Stimulated activated CD4-positive, alpha-beta T cell treated with anti-CD3 and anti-CD28 coated beads, TNF-alpha, amount 100 ng/mL, for 1 hour (primary cell): ENCODE measurements at places on chromosomes 1 and 21.
A peak's percentile ranks its signal among the peaks of the same experiment; 100 is the strongest.

- DNase-seq: no peak
These were observed 10.0 kb downstream of the SLC16A4 start for GRCh38 chr1:110380672-110381283.

- peak; percentile 57 for DNase-seq
These were observed 3.2 kb downstream of the GPR3 start for GRCh38 chr1:27395441-27396195.

GRCh38 chr21:17467392-17467791 lies 45.5 kb upstream of the CXADR start:
- DNase-seq: no peak

DNA sequence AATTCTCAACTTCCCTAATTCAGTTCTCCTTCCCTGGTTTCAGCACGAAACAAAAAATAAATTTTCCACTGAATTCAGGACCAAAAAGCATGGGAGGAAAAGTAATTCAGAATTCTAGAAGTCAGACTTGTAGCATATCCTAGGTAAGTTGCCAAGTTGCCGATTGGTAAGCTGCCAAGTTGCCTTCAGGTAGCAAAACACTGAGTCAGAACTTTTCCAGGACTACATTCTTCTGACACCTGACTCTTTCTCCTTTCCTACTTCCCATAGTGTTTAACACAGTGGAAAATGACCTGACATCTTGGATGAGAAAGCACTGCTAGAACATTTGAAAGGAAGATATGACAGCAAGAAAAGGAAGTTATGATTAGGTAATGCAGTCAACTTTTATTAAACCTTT lies 322.8 kb downstream of the SPATA17 start:
- DNase-seq: no peak

DNA sequence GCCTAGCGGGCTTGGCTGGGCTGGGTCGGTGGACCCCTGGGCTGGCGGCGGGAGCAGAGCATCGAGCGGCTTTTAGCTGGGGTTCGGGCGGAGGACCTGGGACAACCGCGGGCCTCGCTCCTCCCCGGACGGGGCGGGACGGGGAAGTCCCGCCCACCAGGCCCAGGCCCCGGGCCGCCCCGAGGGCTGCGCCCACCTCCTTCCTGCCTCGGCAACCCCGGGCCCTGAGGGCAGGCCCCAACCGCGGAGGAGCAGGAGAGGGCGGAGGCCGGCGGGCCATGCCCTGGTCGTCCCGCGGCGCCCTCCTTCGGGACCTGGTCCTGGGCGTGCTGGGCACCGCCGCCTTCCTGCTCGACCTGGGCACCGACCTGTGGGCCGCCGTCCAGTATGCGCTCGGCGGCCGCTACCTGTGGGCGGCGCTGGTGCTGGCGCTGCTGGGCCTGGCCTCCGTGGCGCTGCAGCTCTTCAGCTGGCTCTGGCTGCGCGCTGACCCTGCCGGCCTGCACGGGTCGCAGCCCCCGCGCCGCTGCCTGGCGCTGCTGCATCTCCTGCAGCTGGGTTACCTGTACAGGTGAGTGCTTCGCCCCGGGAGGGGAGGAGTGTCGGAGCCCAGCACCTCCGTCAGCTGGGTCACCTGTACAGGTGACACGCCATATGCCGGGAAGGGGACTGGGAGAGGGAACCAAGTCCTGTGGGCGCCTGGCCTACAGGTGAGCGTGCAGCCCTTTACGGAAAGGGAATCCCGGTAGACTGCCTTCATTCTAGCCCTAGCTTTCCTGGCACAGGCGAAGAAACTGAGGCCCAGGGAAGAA lies at the start of gene XKR8:
Gene XKR8 (plus strand): TSS at position 182 of the 812 bp plus-strand sequence. CDS start 97 bp downstream, at position 279.
- DNase-seq: peak; percentile 78

DNA sequence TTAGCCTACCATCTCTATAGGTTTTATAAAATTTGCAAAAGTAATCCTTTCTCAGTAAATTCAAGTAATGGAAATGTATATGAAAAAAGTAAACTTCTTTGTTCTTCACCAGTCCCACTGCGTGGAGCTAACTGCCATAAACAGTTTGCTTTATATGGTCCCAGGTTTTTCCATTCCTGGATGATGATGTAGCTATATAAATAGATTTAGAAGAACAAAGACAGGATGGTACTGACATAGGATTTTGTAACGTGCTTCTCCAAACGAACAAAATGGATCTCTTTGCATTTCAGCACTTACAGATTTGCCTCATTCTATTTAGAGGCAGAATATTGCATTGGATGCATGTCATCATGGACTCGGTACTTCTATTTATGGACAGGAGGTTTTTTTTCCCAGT lies 57.3 kb downstream of the SMYD2 start:
- no peak for DNase-seq

DNA sequence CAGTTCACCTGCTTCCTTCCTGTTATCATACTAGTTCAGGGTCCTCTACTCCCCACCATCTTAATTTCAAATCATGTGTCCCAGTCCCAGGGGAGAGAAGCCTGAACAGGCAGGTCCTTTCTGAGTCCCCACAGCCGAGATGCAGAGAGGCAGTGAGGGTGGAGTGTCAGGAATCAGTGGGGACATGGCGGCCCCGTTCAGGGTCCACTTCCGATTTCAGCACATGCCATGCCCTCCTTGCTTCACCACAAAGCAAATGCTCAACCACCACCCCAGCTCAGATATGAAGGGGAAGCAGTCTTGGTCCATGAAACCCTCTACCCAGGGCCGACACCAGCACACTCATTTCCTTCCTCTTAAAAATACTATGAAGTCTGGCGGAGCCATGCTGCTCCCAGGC lies 5.2 kb upstream of the SEMA4A start:
- DNase-seq: no peak

- no peak for DNase-seq
These were observed 103.1 kb downstream of the TOMM20 start for GRCh38 chr1:235025422-235025984.

GRCh38 chr1:150976879-150977694 lies 2.5 kb upstream of the CERS2 start:
- peak; percentile 43 for DNase-seq

GRCh38 chr1:15080328-15081007 lies 73.1 kb upstream of the TMEM51 start:
- no peak for DNase-seq

DNA sequence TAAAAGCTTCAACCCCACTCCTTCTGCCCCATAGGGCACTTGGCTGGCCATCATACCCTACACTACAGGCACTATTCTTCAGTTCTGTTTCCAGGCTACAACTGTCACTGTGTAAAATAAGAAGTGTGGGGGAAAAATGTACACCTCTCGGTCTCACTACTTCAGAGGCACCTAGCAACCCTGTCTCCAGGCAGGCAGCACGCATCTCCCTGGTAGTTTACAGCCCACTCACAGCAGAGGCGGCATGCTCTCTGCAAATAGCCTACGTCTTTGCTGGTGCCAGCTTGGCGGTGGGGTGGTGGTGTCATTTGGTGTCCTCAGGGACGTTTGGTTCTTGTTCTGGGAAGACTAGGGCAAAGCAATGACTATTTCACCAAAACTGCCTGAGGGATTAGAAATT lies 48.2 kb upstream of the BTG3 start:
- DNase-seq: no peak

- no peak for DNase-seq
These were observed 97.7 kb downstream of the NEK7 start for GRCh38 chr1:198254521-198254920.

GRCh38 chr1:222420633-222421032 lies 127.3 kb downstream of the HHIPL2 start:
- peak; percentile 12 for DNase-seq

DNA sequence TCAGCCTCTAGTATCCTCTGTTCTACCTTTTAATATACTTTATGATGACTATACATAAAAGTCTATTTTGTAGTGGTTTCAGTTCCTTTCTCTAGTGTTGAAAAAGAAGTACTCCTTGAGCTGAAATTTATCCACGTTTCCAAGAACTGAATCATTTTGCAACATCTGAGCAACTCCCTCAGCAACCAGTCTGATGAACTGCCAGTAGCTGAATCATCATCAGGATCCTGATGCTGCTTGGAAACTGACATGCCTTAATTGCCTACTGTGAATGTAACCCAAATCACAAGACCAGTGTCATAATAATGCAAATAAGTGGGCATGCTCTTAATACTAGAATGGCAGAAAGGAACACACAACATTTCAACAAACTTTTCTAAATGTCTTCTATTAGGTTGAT lies 103.3 kb downstream of the CYYR1 start:
- no peak for DNase-seq

DNA sequence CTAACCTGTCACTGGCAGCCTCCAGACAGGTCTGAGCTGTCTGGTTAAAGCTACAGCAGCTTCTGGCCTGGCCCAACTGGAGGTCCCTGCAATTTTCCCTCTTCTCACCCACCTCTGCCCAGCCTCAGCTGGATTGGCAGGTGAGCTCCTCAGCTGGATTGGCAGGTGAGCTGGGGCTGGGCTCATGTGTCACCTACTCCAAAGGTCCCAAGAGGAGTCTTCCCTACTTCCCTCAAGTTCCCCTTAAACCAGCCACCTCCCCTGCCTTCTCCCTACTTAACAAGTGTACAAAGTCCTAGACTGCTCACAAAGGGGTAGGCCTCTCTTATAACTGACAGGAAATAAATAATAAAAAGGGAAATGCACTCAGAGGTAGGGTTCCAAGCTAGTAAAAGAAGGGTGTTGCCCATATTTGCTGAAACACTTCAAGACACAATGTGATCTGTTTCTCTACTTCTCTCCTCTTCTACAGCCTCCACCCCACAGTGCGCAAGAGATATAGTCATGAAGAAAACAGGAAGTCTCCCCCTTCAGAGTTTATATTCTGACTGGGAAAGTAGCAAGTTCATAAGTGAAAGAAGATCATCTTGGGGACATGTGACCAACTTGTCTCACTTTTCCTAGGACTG lies at the start of gene GPA33:
Gene GPA33 (minus strand): TSS at position 64 of the 629 bp plus-strand sequence. CDS start 90 bp downstream, outside the sequence.
- DNase-seq: no peak

- DNase-seq: no peak
These were observed 580 bp upstream of the BLACAT1 start for GRCh38 chr1:205456383-205456867.

GRCh38 chr1:14440731-14441130 lies 157.8 kb upstream of the KAZN start:
- DNase-seq: no peak
